ENCODE measurements at places on chromosomes 7 and 10. TPM values are rescaled to one million over a fixed set of nuclear protein-coding genes. Genes with fewer than 3 reads are reported as not detected.

ENKUR gene
- total RNA-seq = 0.20 TPM

CYP26C1 gene
- not detected for total RNA-seq

CYP51A1 gene
- 36.5 TPM for total RNA-seq

LLCFC1 gene
- not detected for total RNA-seq

UCMA gene
- not detected for total RNA-seq

CAMK1D gene
- total RNA-seq = 5.4 TPM

TRIM74 gene
- 1.2 TPM for total RNA-seq

SPDYE1 gene
- total RNA-seq = 0.17 TPM

MOSPD3 gene
- total RNA-seq = 9.4 TPM

CC2D2B gene
- 0.60 TPM for total RNA-seq

ASB13 gene
- total RNA-seq = 18.7 TPM

CALD1 gene
- total RNA-seq = 435 TPM

PRLHR gene
- not detected for total RNA-seq

GCK gene
- 0.92 TPM for total RNA-seq

All from ovary (tissue), 10 donors.